ENCODE measurements at places on chromosomes 3 and 15.

GRCh38 chr3:102059145-102059943 is 210.0 kb downstream of the NFKBIZ start:
- DNase-seq = peak; percentile 40

DNA sequence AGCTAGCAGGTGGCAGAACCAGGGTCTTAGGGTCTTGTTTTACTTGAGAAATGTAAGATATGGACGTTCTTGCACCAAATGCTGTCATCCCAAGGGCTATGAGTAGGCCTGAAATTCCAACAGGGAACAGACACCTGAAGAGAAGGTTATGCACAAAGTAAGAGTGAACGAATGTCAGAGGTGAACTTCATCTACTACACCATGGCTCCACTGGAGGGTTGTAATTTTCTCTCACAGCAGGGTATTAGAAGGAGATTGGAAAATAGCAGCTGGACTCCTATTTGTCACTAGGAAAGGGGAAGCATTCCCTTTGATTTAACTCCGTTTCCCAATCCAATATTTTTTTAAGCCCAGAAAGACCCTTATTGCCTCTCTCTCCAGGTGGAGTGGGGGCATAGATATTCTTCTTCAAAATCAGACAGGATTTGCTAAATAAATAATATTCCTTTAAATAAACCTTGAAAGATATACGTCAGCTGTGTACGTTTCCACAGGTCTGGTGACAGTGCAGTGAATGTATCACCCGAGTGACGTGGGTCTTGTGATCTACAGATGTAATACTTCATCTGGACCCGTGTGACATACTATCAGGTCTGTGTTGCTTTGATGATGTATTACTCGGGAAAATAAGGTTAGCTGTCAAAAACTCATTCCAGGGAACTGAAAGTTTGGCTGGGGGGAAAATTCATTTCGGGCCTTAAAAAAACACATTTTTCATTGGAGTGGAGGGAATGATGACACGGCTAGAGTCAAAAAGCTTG is 302.6 kb downstream of the CHL1 start:
- DNase-seq = no peak

DNA sequence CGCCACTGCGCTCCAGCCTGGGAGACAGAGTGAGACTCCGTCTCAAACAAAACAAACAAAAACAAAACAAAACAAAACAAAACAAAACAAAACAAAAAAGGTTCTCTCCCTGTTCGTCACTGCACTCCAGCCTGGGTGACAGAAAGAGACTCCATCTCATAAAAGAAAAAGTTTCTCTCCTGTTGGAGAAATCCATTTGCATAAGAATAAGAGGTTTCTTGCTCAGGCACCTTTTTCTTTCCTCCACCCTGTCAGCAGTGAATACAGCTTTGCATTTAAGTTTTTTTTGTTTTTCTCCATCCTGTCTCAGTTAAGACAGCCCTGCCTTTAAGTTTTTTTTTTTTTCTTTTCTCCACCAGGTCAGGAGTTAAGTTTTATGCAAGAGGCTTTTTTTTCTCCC is 109.5 kb downstream of the DPH6 start:
- DNase-seq = no peak

DNA sequence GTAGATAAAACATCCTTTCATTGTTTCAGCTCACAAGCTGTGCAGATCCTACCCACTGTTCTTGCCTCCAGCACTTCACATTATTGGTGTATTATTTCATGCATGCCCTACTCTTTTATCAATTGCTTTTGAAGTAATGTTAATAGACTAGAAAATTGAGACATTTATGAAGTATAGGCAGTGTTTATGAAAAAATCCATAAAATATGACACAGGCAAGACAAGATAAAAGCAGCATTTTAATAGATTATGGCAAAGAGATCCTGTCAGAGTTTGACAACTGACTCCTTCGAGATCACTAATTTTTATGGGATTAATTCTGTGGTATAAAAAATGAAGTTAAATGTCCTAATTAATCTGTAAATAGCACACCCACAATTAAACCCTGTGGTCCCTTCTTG is 217.2 kb upstream of the NANOGP8 start:
- no peak for DNase-seq

GRCh38 chr15:57923306-57923705 is 142.2 kb downstream of the ALDH1A2 start:
- DNase-seq = no peak

- DNase-seq = no peak
These were observed 23.5 kb upstream of the ELP6 start for GRCh38 chr3:47536967-47537366.

DNA sequence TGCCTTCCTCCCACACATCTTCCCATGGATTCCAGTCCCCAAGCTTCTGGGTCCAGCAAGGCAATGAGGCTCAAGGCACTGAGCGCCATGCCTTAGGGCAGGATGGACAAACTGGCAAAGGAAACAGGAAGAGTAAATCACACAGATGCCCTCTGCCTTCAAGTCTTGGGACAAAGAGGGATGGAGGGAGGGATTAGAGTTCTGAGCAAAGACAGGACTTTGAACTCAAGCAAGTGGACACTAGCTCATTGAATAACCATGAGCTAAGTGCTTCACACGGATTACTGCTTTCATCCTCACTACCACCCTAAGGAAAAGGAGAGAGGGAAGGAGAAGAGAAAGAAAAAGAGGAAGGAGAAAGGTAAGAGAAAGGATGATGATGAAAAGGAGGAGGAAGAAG is 7.6 kb upstream of the THBS1 start:
- DNase-seq = no peak

DNA sequence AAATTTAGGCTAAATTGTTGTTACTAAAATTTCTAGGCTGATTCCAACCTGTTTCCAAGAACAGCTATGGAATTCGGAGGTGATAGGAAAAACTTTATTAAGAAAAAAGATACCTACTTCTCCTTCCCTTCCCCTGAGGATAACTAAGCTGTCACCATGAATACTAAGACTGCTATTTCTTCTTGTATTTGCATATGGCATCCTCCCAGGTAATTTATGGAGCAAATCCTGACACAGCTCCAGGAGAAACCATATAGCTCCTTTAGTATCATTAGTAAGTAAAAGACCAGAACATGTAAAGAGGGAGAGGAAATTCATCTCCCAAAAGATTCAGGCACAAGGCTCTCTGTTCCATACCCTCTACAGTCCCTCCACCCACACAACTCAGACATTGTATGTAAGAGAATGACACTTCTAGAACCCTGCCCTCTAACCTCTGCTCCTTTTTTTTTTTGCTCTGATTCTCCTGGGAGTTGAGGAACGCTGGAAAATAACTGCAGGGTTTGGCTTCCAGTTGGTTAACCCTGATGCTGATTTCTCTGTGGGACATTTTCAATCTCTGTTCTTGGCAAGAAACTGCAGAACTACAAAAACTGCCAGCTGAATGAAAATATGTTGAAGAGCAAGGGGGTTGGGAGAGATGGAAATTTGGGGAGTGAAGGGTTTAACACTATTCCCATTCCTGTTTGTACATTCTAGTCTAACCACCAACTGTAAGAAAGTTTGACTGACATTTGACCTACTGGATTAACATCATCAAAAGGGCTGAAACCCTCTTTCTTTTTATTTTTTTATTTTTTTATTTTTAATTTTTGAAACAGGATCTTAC is 14.2 kb upstream of the MAGI1 start:
- no peak for DNase-seq

DNA sequence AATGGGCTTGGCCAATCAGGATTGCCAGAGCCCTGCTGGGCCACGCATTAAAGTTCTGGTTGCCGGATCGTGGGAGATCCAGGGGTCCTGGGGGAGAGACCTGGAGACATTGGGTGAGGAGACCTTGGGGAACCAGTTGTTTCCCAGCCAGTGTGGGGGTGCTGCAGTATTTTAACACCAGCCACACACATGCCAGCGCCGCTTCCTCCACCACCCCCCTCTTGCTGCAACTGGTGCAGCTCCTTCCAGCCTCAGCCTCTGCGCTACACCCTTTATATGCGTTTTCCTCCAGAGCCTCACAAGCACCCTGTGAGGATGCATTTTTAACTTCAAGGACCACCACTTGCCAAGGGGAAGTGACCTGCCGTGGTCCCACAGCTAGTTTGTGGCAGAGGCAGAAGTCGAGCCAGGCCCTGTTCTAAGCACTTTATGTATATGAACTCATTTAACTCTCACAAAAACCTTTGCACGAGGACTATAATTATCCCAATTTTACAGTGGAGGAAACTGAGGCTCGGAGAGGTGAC is 29.4 kb upstream of the GRIP2 start:
- no peak for DNase-seq

DNA sequence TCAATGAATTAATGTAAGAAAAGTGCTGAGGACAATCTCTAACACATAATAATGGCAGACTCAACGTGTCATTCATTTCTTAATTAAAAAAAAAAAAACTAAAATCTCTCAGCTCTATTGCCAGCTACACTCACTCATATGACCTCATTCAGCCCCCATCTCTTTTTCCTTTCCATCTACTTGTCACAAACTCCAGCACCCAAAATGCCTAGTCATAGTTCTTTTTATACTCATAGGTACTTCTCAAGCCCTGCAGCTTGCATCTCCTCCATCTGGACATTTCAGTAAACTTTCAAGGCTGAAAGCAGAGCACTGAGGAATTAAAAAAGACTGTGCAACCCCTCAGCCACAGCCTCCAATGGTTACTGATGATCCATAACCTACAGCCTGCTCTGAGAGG is 109.8 kb downstream of the PLCH1 start:
- no peak for DNase-seq

- DNase-seq = no peak
These were observed 190.0 kb downstream of the ARRDC4 start for GRCh38 chr15:98150536-98150935.

GRCh38 chr3:29936054-29936453 is 655.2 kb downstream of the RBMS3 start:
- no peak for DNase-seq

- no peak for DNase-seq
These were observed 18.8 kb downstream of the ACAN start for GRCh38 chr15:88821993-88822392.

DNA sequence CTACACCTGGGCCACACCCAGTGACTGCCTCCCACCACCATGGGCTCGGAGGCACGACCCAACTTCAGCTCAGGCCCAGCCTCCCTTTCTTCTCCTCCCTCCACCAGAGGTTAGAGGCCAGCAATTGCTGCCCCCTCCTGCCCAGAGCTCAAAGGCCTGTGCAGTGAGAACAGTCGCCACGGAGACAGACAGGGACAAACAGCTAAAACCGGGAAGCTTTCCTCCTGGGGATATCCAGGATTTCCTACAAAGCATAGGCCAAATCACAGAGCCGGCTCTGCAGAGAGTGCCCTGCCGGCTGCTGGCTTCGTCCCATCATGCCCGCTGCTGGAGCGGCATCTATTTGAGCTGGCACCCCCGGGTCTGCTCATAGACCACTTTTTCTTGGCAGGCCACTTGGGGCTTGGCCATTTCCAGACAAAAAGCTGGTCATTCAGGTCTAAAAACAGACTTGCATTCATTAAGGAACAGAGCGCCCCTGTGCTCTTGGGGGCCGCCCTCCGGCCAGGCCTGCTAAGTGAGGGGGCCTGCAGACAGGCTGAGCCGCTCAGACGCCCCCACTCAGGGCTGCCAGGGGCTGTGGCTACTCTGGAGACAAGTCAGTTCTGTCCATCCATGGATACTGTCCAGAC is 17.5 kb downstream of the GRAMD2A start:
- DNase-seq = peak; percentile 42

- DNase-seq = no peak
These were observed 261.0 kb downstream of the SHQ1 start for GRCh38 chr3:72587282-72587681.

DNA sequence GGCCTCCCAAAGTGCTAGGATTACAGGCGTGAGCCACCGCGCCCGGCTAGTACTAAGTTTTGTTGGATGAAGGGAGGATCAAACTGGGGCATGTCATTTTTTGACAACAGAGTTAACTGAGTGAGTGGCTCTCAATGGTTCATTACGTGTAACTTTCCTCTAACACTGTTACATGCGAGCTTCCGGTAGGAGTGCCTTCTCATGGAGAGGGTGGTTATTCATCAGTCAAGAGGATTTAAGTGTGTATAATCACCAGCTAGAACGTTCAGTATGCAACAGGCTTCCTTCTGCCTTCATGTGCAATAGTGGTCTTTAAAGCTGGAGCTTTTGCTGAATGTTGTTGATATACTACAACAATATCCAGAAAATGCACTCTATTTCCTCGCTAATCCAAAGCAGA is 19.1 kb upstream of the GOLGA8A start:
- DNase-seq = no peak

DNA sequence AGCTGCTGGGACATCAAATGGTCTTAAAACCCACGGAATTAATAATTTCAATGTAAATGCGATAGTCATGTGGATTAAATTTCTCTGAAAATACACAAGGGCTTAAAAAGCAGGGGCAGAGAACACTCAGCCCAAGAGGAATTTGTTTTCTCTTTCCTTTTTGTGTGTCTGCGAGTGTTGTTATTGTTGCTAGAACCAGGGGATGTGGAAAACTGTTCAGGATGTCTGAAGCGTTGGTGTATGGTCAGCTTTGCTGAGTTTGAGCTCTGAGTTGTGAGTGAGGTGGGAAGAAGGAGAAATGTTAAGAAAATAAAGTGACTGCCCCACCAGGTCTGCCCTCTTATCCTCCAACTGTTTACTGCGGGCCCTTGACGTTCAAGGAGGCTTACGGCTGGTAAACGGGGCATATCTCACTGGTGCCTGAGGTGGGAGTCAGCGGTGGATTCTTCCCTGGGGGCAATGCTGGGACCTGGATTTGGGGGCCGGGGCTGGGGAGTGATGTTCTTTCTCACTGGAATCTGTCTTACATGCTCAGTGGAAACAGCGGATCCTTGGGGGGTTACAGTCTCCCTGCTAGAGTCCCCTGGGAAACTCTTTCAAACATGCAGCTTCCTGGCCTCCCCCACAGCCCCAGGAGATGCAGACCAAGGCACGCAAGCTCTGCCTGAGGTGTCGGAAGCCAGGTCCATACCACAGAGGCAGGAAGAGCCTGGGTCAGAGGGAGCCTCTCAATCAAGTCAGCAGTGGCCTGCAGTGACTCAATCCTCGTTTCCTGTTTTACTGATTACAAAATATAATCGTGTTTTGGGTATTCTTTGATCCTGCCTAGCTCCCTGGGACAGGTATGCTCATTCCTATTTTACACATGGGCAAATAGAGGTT is 41.8 kb downstream of the ITGA11 start:
- DNase-seq = no peak

GRCh38 chr3:38542401-38543298 is 46.5 kb downstream of the EXOG start:
- peak; percentile 3 for DNase-seq

DNA sequence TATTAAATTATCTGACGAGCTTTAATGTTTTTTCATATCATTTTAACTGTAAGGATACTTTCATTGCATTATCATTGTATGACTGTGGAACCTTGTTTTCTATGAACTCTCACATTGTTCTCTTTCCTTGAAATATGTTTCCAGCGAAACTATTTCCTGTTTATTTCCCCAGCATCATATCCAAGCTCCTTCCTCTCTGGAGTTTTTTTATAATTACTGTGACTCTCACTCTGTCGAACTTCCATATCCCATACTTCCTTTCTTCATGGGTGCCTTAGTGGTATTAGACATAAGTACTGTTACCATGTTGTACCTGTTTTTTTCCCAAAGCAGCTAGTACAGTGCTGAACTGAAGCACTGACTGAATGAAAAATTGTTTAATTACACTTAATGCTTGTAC is 373.6 kb upstream of the CNTN3 start:
- DNase-seq = no peak

GRCh38 chr15:101509279-101509678 is 19.8 kb upstream of the PCSK6 start:
- no peak for DNase-seq

GRCh38 chr3:149490260-149490971 is 15.9 kb downstream of the TM4SF4 start:
- no peak for DNase-seq

All from large intestine (tissue), 12 donors.